ENCODE measurements at places on chromosomes 2 and 18. TPM values are rescaled to one million over a fixed set of nuclear protein-coding genes. Genes with fewer than 3 reads are reported as not detected.

Gene TEX44
- total RNA-seq: not detected

- DNase-seq: no peak
Observed at GRCh38 chr2:240796543-240797499, 23.2 kb downstream of the KIF1A start.

GRCh38 chr2:168560817-168561499 is 104.9 kb downstream of the CERS6 start:
- no peak for DNase-seq

DNA sequence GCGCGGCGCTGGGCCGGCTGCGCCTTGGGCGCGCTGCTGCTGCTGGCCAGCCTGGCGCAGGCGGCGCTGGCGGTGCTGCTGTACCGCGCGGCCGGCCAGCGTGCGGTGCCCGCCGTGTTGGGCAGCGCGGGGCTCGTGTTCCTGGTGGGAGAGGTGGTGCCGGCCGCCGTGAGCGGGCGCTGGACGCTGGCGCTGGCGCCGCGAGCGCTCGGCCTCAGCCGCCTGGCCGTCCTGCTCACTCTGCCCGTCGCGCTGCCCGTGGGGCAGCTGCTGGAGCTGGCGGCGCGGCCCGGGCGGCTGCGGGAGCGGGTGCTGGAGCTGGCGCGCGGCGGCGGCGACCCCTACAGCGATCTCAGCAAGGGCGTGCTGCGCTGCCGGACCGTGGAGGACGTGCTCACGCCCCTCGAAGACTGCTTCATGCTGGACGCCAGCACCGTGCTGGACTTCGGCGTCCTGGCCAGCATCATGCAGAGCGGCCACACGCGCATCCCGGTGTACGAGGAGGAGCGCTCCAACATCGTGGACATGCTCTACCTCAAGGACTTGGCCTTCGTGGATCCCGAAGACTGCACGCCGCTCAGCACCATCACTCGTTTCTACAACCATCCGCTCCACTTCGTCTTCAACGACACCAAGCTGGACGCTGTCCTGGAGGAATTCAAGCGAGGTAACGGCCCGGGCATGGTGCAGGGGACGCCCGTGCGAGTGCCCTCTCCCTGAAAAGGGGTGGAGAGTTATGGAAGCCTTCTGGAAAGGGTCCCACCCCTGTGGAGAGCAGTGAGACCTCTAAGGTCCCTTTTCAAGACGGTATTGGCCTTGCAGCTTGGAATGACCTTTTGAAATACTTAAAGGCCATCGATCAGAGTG is 1.0 kb downstream of the CNNM3 start:
- DNase-seq: no peak

Gene G6PC2
- total RNA-seq: not detected

DNA sequence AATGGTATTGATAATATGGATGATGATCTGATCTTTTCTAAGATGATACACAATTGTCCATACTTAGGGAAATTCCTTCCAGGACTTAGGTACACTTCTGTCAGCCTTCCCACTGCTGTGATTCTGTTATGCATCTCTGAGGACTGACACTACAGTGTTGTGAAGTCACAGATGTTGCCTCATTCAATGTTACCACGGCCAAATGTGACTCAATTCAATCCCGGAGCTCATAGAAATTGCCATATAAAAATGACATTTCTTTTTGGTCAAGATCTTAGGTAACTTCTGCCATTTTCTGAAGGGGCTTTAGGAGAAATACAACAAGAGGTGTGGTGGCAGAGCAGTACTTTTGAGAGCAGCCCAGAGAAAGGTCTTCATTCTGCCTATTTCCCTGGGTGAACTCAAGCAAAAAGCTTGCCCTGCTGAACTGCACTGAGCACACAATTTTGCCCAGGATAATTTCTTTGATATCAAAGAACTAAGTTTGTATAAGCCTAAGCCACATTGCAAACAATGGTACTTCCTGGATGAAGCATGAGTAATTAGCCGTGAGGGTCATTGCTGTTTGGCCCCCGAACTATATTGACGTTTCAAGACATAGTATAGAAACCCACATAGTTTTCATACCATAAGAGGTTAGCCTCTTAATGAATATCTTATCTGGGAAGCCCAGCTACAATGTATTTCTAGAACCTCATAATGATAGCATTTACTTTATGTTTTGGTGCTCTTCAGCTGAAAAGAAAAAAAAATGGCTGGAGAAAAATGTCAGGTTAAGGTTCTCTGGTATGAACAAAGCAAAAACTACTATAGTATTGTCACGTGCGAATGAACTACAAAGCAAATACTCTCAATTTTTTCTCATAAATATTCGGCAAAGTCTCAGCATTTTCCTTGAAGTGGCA is 437.4 kb downstream of the MEIS1 start:
- no peak for DNase-seq

Gene EHBP1
- 29.3 TPM for total RNA-seq

Gene MBD2
- 21.7 TPM for total RNA-seq

Gene RESP18
- total RNA-seq: not detected

- DNase-seq: no peak
Observed at GRCh38 chr2:9830685-9831410, 12.4 kb upstream of the TAF1B start.

DNA sequence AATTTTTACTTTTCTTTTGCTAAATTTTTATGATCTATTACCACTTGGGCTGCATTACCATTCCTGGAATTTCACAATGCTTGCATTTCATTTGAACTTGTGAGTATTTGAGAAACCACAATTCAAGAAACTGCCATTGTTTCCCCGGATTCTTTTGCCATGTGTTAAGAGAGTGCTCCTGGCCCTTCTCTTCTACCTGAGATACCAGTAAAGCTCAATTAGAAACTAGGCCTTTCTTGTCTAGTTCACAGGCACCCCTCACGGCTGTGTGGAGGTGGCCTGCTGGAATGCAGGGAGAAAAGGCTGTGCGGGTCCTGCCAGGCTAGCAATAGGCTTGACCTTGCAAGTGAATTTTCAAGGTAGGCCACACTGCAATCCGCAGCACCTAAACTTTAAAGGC is 40.8 kb downstream of the ZEB2 start:
- no peak for DNase-seq

- no peak for DNase-seq
Observed at GRCh38 chr2:236499691-236500578, 69.7 kb upstream of the ACKR3 start.

DNA sequence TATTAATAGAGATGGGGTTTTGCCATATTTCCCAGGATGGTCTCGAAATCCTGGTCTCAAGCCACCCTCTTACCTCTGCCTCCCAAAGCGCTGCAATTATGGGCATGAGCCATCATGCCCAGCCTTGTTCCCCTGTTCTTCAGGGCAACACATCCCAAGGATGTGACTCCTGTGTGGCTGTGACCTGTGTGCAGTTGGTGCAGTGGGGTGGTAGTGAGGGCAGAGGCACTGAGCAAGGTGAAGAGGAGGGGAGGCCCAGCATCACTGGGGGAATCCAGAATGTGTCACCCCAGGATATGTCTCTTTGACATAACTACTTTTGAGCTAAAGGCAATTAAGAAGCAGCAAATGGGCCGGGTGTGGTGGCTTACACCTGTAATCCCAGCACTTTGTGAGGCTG is 23.4 kb downstream of the CENPA start:
- no peak for DNase-seq

- DNase-seq: no peak
Observed at GRCh38 chr18:27769152-27769551, 407.8 kb downstream of the CDH2 start.

DNA sequence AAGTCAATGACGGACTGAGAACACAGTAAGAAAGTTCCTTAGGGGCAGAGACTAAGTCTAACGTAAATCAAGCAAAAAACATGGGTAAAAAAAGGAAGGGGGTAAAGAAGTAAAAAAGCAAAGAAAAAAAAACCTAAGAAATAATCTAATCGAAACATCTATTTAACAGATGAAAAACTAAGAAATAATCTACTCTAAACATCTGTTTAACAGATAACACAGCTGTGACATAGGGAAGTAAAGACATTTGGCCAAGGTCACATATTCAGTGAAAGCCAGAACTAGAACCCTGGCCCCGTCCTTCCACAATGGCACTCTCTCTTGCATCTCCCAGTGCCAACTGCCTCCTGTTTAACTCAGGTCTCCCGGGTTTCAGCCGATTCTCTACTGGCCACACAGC is 48.1 kb downstream of the PSD4 start:
- no peak for DNase-seq

DNA sequence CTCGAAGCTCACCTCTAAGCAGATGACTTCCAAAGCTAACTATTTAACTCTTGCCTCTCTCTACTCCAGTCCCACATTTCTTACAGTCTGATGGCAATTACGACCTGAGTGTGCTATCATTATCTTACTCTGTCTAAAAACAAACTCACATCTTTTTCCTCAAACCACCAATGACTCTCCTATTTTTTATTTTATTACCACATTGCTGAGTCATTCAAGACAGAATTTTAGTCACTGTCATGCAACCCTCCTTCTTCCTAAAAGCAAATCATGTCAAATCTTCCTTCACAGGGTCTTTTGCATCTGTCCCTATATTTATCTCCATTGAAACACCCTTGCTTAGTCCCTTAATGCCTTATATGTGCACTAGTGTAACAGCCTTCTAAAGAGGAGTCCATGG is 34.6 kb upstream of the C2orf15 start:
- DNase-seq: no peak

Gene HOXD10
- total RNA-seq: 2.0 TPM

GRCh38 chr2:232860593-232861241 is 9.3 kb upstream of the SNORC start:
- DNase-seq: no peak

All from glomerular endothelial cell (primary cell).